ENCODE measurements at places on chromosomes 4 and X.

GRCh38 chr4:73859614-73860088 is 6.6 kb downstream of the PF4V1 start:
- peak; percentile 27 for DNase-seq

DNA sequence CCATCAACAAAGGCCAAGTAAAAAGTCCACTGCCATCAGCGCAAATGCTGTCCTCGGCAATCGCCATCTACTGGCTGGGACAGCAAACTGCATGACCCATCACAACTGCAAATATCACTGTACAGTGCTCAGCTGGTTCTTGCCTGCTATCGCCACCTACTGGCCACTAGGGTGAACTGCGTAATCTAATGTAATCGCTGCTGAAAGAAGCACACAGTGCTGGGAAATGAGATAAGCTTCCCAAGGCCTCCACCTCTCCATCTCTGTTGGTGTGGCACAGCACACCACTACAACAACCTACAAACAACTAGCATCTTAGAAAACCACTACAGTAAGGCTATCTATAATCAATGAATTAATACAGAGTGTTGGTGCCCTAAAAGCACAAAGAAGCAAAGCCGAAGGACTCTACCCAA is 298.3 kb downstream of the TEX13A start:
- DNase-seq: peak; percentile 32

- DNase-seq: peak; percentile 25
Observed at GRCh38 chr4:113101669-113102068, 52.2 kb downstream of the ANK2 start.

GRCh38 chrX:130418066-130418465 is 16.3 kb downstream of the RBMX2 start:
- DNase-seq: no peak

GRCh38 chrX:138745196-138745595 is 33.7 kb upstream of the FGF13 start:
- DNase-seq: peak; percentile 14

DNA sequence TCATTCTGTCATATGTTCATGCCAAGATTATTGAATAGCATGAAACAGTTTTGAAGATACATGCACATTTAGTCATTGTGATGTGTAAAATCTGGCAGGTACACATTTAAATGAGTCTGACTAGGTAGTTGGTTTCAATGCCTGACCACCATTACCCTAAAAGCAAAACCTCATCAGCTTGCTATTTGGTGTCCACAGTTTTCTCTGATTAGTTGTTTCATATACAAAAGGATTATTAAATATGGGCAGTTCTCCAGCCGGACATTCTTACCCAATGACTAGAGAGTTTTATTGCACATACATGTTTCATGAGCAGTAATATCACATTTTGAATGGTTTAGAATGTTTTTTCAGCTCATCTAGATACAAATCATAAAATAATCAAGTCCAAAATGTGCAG is 23.7 kb downstream of the DCHS2 start:
- DNase-seq: no peak

- DNase-seq: no peak
Observed at GRCh38 chrX:136397001-136397400, 90.7 kb upstream of the BRS3 start.

- peak; percentile 9 for DNase-seq
Observed at GRCh38 chrX:134020910-134021309, 35.5 kb upstream of the GPC3 start.

DNA sequence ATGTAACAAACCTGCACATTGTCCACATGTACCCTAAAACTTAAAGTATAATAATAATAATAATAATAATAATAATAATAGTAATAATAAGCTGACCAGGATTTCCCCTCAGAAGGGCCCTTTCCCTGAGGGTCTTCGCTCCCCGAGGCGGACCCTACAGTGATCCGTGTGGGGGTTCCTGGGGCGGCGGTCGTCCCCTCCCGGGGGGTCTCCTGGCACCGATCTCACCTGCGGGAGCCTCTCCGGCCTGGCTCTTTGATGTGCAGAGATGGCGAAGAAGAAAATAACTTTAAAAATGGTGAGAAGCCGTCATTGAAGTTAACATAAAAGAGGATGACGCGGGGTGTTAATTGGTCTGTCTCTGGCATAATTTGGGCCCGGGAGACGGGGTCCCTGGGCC is 48.2 kb upstream of the PPP2R3B start:
- DNase-seq: no peak

DNA sequence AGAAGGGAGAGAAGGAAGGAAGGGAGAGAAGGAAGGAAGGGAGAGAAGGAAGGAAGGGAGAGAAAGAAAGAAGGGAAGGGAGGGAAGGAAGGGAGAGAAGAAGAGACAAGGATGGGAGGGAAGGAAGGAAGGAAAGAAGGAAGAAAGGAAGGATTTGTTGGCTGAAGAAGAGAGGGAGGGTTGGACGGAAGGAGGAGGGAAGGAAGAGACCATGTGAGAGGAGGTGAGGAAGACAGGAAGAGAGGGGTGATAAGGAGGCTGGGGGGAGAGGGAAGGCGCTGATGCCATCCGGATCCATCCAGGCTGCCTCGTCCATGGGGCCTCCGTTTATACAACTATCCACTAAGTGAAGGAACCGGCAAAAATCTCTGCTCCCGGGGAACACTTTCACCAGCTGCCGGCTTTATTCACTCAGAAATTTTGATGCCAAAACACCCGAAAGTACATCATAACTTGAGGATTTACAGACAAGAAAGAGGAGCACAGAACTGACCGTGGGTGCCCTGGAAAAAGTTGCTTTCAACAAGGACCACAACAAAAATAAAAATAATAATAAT is 14.9 kb downstream of the DHRSX start:
- DNase-seq: no peak

DNA sequence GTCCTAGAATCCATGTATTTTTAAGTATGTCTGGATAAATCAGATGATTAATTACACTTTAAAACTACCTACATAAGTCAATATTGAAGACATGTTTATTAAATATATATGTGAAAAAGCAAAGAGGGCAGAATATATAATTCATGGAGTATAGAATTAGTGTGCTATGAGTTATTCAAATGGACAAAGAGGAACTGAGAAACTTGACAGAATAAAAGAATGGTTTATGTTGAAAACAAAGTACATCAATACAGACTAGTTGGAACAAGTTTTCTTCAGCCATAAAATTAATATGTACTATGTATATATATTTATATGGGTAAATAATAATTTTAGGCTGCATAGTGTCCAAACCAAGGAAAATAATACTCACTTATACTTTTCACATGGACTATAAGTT is 173.5 kb downstream of the NPFFR2 start:
- no peak for DNase-seq

- no peak for DNase-seq
Observed at GRCh38 chr4:43496602-43497001, 604.1 kb downstream of the GRXCR1 start.

GRCh38 chr4:152460488-152460887 is 75.4 kb downstream of the FBXW7 start:
- no peak for DNase-seq

GRCh38 chr4:1205586-1206298 is 33.4 kb upstream of the SPON2 start:
- DNase-seq: no peak

GRCh38 chrX:45774961-45775360 is 574.3 kb upstream of the DIPK2B start:
- peak; percentile 44 for DNase-seq

DNA sequence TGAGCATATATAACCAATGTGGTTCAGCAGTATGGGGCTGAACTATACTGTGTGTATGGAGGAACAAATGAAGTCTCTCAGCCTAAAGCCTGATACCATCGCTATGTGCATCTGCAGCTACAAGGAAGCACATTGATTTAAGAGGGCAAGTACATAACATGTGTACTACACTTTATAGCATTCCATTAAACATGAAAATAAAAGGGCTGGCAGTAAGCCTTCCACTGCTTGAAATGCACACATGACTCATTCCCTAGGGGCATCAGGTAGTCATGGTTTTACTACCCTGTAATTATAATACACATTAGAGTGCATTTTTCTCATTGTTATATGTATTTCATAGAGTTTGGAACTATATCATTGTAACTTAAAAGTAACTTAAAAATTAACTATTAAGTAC is 51.2 kb downstream of the SMARCA1 start:
- peak; percentile 0 for DNase-seq

GRCh38 chr4:754221-755120 is 48.8 kb downstream of the PCGF3 start:
- no peak for DNase-seq

GRCh38 chr4:1043651-1044468 is 32.4 kb downstream of the FGFRL1 start:
- DNase-seq: peak; percentile 97

GRCh38 chrX:154096140-154097002 is 1.1 kb downstream of the MECP2 start:
- no peak for DNase-seq

DNA sequence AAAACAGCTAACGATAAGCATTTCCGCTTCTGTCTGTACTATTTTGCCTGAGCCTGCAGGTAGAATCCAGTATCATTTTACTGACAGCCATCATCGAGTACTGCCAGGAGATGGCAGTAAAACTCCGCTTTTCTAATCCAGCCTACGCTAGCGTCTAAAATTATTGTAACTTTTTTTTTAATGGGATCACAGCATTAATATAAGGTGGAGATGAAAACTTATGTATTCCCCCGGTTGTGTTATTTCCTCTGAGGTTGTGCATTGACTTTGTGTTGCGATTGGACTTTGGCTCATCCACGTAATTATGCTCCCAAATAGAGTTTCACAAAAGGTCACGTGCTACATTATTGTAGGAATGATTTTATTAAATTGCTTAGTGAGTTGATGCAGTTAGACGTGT is 248.1 kb downstream of the C4orf33 start:
- peak; percentile 61 for DNase-seq

DNA sequence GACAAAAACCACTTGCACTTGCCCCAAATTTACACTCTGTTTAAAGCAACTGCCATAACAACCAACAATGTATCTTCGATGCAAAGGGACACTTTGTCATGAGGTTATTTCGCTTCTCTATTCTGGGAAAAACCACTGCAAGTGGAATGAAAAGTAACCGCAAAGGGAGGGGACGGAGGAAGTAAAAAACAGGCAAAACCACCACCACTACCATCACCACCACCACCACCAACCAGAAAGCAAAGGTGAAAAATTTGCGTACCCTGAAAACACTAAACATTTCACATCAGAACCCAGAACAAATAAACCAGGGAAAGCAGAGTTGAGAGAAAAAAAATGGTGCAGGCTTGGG is 1.2 kb upstream of the N4BP2 start:
- DNase-seq: no peak

GRCh38 chr4:80841587-80842281 is 188.8 kb upstream of the BMP3 start:
- no peak for DNase-seq

DNA sequence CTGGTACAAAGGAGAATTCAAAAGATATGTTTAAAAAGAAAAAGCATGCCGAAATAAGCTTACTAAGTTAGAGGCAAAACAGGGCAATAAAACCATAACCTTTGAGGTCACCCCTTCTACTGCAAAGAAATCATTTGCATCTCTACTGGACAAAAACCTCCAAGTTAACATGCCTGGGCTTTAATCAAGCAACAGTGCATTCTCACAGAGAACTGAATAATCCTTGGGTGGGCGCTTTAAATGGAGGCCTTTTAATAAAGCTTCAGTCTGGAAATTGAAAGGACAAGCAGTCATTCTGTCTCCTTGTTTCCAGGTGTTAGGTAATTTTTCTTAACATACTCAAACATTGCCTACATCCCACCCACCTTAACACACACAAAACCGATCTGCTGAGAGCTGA is 34.6 kb upstream of the SMS start:
- DNase-seq: no peak

DNA sequence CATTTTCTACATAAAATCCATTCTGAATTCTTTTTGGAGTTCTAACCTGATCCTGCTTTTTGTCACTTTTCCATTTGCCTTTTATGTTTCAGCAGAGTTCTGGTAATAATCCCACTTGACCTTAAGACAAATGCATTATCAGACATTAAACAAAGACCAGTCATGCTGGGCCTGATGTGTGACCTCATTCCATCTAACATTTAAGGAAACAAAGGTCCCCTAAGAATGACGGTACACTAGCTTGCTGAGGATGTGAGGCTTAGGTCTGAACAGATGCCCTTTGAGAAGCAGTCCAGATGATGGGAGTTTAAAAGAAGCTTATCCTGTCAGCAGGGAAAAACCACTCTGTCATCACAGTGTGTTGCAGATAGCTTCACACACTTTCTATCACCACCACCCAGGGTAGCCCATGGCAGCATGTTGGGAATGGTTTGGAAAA is 38.1 kb upstream of the PDE5A start:
- no peak for DNase-seq

DNA sequence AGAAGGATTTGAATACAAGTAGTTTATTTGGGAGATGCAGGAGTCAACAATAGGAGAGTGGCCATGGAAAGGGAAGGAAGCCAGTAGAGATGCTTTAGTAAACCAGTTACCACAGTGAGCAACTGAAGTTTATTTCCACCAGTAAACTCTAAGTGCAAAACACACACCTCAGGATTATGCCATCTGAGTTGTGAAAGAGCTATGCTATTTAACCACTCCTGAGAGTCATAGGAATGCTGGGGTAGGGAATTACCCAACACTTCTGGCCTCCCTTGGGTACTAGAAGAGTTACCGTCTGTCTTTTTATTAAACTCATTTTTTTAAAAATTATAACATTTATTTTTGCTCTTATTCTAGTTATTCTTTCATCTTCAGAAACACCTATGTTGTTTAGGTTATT is 834.6 kb upstream of the AMOT start:
- DNase-seq: no peak

GRCh38 chr4:146165840-146166239 is 9.7 kb upstream of the LSM6 start:
- peak; percentile 88 for DNase-seq

DNA sequence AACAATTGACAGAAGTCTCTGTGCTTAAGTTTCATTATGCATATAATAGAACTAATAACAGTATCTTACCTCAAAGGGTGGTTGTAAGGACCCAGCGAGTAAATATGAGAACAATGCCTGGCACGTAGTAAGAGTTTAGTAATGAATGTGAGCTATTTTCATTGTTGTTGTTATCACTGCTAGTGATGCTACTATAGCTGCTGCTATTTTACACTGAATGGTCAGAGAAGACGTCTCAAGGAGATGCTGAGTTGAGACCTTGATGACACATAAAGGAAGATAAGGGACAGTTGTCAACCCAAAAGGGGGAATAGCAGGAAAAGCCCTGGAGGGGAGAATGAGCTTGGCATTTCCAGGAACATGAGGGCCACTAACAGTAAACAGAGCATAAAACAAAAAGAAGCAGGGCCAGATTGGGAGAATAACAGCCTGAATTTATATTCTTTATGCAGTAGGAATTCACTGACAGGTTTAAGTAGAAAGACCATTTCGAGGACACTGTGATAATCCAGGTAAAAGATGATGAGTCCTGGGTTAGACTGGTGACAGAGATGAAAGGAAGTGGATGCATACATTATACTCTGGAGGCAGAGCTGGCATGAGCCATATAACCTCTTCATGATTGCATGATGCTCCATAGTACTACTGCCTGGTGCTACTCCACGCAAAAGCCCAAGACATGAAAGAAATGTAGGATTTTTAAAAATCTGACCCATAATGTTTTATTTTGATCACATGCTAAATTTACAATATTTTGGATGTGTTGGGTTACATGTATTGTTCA is 23.1 kb downstream of the ATP8A1 start:
- no peak for DNase-seq

Data from kidney glomerular epithelial cell (primary cell).